A549 treated with CORT108297 at 1 μM for 4 hours (cell line): ENCODE measurements at places on chromosomes 3 and 15. TPM values are rescaled to one million over a fixed set of nuclear protein-coding genes. Genes with fewer than 3 reads are reported as not detected.

TP63 gene
- 0.35 to 0.57 TPM (median 0.37 TPM) in 5 replicates for total RNA-seq

GOLGA6A gene
- total RNA-seq = 0.05 to 0.10 TPM (median 0.06 TPM) in 4 of 5 replicates, not detected in the other

FSD2 gene
- total RNA-seq = not detected in 5 replicates

RAD18 gene
- total RNA-seq = 11.8 to 14.4 TPM (median 14.0 TPM) in 5 replicates

PLS1 gene
- 11.4 to 14.5 TPM (median 12.9 TPM) in 5 replicates for total RNA-seq

CPN2 gene
- total RNA-seq = not detected in 5 replicates

UNC13C gene
- total RNA-seq = not detected in 5 replicates

ARPP21 gene
- total RNA-seq = 0.02 to 0.08 TPM (median 0.06 TPM) in 3 of 5 replicates, not detected in the others

CP gene
- 3.8 to 8.1 TPM (median 5.3 TPM) in 5 replicates for total RNA-seq

SLC9A9 gene
- 0.18 to 0.29 TPM (median 0.25 TPM) in 5 replicates for total RNA-seq

GOLGA8O gene
- 0.27 to 0.52 TPM (median 0.40 TPM) in 5 replicates for total RNA-seq

CMTM8 gene
- 7.0 to 10.5 TPM (median 10.1 TPM) in 5 replicates for total RNA-seq

FANCD2OS gene
- total RNA-seq = not detected in 5 replicates

ULK3 gene
- 27.9 to 41.0 TPM (median 38.2 TPM) in 5 replicates for total RNA-seq

DGKG gene
- 7.7 to 12.5 TPM (median 8.6 TPM) in 5 replicates for total RNA-seq

KLHL40 gene
- not detected in 5 replicates for total RNA-seq

GYG1 gene
- total RNA-seq = 33.4 to 41.1 TPM (median 34.9 TPM) in 5 replicates

CX3CR1 gene
- 0.05 to 0.12 TPM (median 0.05 TPM) in 3 of 5 replicates, not detected in the others for total RNA-seq

DUOXA2 gene
- not detected in 5 replicates for total RNA-seq

NPRL2 gene
- 12.2 to 15.4 TPM (median 13.0 TPM) in 5 replicates for total RNA-seq

SERINC4 gene
- 0.05 to 0.12 TPM (median 0.06 TPM) in 4 of 5 replicates, not detected in the other for total RNA-seq

CHST2 gene
- total RNA-seq = 0.55 to 0.99 TPM (median 0.79 TPM) in 5 replicates

TIMMDC1 gene
- total RNA-seq = 68.5 to 86.3 TPM (median 74.4 TPM) in 5 replicates

RTP4 gene
- total RNA-seq = not detected in 5 replicates

TMEM266 gene
- 0.05 to 0.13 TPM (median 0.09 TPM) in 4 of 5 replicates, not detected in the other for total RNA-seq

CASR gene
- total RNA-seq = not detected in 5 replicates

PLA2G4D gene
- 0.03 TPM in 1 of 5 replicates, not detected in the others for total RNA-seq

PLAAT1 gene
- 0.09 to 0.14 TPM in 2 of 5 replicates, not detected in the others for total RNA-seq

EXD1 gene
- total RNA-seq = not detected in 5 replicates

IRAK2 gene
- 18.5 to 26.4 TPM (median 22.9 TPM) in 5 replicates for total RNA-seq

GOLGA8T gene
- 0.90 to 1.8 TPM (median 1.7 TPM) in 5 replicates for total RNA-seq

HYKK gene
- total RNA-seq = 5.8 to 6.7 TPM (median 6.1 TPM) in 5 replicates

ENTPD3 gene
- 0.04 to 0.06 TPM (median 0.05 TPM) in 3 of 5 replicates, not detected in the others for total RNA-seq

CLCN2 gene
- 4.2 to 6.1 TPM (median 5.8 TPM) in 5 replicates for total RNA-seq

SEMA3G gene
- total RNA-seq = 0.09 to 0.32 TPM (median 0.17 TPM) in 5 replicates

MNS1 gene
- total RNA-seq = 2.2 to 4.3 TPM (median 3.2 TPM) in 5 replicates
